ENCODE measurements at places on chromosomes 6 and 20.

DNA sequence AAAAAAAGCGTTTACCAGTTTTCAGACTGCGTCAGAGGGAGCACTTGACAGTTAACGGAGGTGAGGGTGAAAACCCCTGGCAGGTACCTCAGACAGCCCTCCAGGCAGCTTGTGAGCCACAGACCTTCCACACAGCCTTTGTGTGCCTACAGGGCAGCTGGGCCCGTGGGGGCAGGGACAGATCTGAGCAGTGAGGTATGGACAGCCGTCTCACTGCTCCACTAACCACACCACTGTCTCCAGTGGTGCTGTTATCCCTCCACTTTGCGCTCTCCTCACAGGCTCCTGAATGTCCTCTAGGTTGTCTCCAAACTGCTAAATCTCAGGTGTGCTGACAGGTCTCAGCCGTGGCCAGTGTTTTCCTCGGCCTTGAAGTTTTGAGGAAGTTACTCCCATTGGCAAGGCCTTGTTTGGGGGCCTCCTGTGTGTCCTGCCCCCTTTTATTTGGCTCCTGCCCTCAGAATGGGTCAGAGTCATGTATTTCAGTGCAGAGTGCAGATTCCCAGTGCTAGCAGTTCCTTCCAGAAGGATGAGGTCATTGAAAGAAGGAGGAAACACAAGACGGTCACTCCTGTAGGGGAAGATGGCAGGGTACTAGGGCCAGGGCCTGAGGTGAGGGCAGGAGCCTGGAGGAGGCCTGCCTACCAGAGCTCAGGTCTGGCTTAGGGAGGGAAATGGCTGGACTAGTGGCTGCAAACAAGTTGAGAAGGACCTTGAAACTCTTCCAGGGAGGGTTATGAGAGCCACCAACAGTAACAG is 11.8 kb downstream of the GFRA4 start:
- DNase-seq: no peak

- no peak for DNase-seq
Measured at GRCh38 chr20:36969051-36969450, 17.5 kb upstream of the SAMHD1 start.

DNA sequence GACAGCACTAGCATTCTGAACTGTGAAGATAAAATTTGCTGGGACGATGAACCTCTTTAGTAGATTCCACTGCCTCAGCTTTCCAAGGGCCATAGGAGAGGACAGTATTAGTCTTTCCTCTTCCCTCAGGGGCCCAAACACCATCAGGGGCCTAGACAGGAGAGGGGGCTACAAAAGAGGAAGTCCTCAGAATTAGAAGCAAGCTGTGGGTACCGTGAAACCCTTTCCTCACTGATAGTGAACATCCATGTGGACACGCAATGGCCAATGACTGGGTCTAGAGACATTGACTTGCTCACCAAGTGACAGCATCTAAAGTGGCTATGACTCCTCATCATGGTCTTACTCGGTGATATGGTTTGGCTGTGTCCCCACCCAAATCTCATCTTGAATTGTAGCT is 68.1 kb upstream of the UST start:
- no peak for DNase-seq

GRCh38 chr6:170460641-170461040 is 92.5 kb downstream of the PSMB1 start:
- no peak for DNase-seq

- no peak for DNase-seq
Measured at GRCh38 chr6:82365016-82365795, 1.6 kb downstream of the TPBG start.

DNA sequence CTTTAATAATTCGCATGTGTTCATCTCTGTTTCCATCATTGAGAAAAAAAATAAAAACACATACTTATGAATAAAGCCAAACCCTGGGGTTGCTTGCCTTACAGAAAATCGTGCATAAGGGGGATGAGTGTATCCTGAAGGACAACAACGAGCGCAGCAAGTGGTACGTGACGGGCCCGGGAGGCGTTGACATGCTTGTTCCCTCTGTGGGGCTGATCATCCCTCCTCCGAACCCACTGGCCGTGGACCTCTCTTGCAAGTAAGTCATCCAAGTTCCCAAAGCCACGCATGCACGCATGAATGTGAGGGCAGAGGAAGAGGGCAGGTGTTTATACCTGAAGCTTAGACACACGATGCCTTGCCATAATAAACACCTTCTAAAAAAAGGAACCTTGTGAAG is 20.9 kb upstream of the SNRNP48 start:
- DNase-seq: no peak

DNA sequence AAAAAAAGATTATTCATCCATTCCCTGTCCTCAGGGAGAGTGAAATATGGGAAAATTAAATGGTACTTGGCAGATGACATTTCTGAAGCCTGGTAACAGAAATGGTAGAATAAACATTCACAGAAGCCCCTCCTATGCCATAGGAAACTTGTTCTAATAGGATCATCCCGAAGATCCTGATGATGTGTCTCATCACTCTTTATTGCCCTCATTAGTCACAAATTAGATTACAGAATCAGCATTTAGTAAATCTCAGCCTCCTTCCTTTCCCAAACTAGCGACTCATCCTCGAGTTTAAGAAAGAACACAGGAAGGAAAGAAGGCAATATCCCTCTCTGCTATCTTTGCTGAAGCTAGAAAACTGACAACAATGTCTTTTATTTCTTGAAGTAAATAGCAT is 154.4 kb downstream of the TMEM200A start:
- no peak for DNase-seq

- DNase-seq: no peak
Measured at GRCh38 chr6:100296810-100297544, 167.7 kb downstream of the SIM1 start.

DNA sequence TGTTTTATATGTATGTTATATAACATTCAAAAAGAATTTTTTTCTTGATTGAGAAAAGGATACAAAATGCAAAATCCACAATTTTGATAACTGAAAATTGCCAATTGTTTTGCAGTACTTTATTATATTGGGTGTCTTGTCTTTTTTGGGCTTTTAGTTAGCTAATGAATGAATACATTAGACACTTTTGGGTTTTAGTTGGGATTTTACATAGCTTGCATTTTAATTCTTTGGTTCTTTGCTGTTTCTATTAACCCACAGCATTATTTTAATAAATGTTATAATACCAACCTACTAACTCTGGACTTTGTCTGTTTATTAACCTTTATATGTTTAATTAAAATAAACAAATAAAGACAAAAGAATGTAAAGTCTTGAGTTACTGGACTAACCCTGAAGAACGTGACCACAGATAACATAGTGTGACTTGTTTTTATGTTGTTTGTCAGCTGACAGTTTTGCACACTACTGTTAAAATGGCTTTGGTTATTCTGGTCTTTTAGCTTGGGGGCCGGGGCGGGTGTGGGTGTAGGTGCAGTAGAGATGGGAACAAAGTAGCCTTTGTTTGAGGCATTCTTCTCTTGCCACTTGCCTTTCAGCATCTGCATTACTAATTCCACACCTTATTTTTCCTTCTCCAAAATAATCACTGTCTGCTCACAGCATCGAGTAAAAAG is 159.1 kb downstream of the QKI start:
- DNase-seq: no peak

- DNase-seq: no peak
Measured at GRCh38 chr6:43547222-43547621, 28.6 kb downstream of the XPO5 start.

DNA sequence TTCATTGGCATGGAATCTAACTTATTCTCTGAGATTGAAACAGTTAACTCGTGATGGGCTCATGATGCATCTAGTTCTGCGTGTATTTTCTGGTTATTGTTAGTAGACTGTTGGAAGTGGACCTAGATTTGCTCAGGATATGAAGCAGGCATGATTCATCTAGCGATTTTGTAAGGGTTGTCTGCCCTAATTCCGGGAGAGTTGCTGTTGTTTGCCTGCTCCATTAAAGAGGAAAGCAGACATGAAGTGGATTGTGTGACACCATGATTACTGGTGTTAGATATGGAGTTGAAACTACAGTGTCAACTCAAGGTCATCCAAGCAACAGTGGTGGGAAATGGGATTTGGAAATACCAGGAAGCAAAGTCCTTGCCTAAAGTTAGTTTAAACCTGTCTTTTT is 41.0 kb downstream of the SOX4 start:
- no peak for DNase-seq

DNA sequence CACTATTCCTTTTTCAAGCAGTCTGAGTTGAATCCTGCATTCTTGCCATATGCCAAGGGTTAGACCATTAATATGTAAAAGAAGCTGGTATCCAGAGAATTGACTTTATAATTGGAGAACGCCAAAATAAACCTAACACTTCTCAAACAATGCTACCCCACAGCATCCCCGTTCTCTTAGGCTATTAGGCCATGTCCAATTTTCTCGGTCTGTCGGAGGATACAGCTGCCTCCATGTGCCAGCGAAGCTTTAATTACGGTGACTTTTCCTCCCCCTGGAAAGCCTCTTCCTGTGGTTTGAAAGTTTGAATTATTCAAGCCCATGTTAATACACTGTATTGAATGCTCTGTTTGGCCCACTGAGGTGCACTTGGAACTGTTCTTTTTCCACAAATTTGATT is 60.5 kb downstream of the HS3ST5 start:
- DNase-seq: no peak

DNA sequence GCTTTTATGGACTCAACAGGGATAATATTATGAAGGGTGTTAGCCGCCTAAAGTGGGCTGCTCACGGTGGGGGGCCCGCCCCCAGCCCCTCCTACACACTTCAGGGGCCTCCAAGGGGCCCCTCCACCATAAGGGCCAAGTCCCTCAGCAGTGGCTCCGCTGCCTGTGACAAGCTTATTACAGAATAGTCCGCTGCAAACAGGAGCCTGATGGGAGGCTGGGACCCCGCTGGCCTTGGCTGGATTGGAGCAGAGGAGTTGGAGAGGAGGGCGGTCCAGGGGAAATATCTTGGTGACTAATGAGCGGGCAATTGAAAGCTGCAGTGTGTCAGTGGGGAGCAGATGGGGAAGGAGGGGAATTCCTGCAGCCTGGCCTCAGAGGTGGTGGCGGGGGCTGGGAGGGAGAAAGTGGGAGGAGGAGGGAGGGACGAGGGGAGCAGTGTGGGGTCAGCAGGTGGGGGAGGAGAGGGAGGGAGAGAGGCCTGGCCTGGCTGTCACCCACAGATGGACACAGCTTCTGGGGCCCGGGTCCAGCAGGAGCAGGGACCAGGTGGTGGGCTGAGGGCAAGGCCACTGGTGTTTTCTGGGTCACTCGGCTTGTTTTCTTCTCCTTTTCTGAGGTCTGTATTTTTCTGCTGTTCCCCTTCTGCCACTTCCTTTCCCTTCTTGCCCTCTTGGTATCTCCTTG is 57.6 kb upstream of the FOXP4 start:
- DNase-seq: no peak

- DNase-seq: no peak
Measured at GRCh38 chr6:137911675-137912191, 44.7 kb downstream of the TNFAIP3 start.

DNA sequence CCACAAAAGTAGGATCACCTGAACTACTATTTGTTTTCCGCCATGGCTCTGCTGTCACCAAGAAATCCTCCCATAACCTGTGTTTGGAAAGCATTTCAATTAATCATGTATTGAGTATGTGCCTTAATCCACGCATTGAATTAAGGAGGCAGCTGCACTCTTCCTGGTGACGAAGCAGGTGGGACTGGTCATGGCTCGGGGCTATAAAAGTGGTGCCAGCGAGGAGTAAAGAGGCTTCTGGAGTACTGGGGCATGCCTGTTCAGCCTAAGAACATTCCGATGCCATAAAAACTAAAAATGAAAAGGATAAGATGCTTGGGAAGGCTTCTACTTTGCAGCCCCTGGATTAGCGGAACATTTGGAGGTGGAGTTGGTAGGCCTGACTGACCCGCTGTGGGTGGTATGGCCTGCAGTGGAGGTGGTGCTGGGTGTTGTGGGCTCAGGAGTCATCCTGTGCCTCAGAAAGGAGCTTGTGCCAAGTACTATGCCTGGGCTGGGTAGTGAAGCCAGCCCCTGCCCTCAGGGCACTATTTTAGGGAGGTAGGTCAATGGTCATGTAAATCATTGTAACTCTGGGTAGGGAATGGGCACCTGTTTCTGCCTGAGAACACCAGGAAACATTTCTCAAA is 110.5 kb downstream of the B3GAT2 start:
- no peak for DNase-seq

- DNase-seq: no peak
Measured at GRCh38 chr6:79599725-79600259, 31.3 kb upstream of the SH3BGRL2 start.

DNA sequence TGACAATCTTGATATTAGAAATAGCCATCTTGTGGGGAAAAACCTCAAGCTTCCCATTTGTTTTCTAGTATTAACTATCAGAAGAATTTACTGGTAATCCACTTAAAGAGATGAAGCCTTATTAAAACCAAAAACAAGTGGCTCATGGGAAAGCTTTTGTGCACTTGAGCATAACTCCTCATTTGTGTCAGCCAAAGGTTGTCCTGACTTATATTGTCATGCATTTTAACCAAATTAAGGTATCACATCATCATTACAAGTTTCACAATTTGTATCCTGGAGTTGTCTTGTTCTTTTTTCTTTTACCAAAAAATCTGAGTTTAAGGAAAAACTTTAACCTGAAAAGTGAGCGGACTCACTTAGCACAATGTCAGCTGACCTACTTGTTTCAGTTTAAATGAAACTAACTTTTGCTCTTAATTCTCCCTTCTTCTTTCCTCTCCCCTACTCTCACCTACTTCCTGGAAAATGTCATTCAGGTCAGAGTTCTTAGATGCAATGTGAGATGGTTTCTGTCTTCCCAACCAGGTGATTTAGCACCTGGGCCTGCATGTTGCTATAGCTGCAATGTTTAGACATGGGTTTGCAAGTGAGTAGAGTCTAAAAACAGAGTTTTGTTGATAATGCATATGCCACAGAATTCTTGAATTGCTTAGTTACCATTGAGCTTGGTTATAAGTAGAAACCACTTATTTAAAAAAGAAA is 82.8 kb downstream of the TNFAIP3 start:
- DNase-seq: no peak

DNA sequence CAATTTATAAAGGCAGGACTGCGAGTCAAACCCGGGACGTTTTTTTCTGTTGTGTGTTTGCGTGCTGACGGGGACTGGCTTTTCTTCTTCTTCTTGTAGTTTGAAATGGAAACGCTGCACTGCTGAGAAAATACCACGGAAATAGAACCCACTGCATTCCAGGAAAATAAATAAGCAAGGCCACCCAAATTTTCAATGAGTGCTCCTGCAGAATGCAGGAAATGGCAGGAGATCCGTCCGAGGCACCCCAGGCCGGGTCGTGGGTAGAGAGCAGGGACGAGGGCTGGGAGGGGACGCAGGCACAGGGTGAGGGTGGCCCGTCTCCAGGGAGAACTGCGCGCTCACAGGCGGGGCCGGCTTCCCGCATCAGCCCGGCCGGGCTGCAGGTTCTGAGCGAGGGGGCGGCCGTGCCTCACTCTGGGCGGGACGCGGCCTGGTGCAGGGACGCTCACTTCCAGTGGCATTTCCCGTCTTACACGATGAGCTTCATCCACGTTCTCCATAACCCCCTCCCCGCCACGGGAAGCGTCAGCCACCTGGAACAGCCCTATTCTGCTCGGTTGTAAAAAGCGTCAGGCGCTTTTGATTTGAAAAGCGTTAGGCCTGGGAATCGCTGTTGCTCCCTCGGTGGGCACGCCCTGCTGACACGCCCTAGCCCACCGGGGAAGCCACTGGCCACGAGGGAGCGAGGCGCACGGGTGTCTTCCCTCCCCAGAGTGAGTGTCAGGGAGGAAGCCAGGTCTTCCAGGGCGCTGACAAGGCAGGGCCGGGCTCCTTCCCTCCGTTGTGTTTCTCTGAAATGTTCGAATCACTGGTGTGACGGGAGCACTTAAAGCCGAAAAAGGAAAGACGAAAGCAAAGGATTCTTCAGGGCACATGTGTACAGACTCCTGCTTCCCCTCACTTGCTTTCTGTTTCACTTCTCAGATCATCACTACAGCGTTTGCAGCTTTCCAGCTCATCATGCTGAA is 17.9 kb upstream of the EXOC2 start:
- no peak for DNase-seq
